ENCODE measurements at places on chromosomes 7 and 10. TPM values are rescaled to one million over a fixed set of nuclear protein-coding genes. Genes with fewer than 3 reads are reported as not detected.

CFAP46 gene
- under 0.01 TPM for total RNA-seq

CPVL gene
- 132 TPM for total RNA-seq

HMX3 gene
- total RNA-seq = not detected

AGBL3 gene
- total RNA-seq = 2.1 TPM

DENND2A gene
- total RNA-seq = not detected

PRR15 gene
- total RNA-seq = not detected

ZNF853 gene
- total RNA-seq = 3.8 TPM
